ENCODE measurements at places on chromosomes 3 and 15. TPM values are rescaled to one million over a fixed set of nuclear protein-coding genes. Genes with fewer than 3 reads are reported as not detected.

Gene LTF
- total RNA-seq = not detected

Gene PXYLP1
- total RNA-seq = 13.1 TPM

Gene ISG20
- 33.0 TPM for total RNA-seq

Gene GOLGA8T
- 1.7 TPM for total RNA-seq

Gene WDR93
- 0.13 TPM for total RNA-seq

Gene LMCD1
- total RNA-seq = 76.8 TPM
